ENCODE measurements at places on chromosomes 7 and 10. TPM values are rescaled to one million over a fixed set of nuclear protein-coding genes. Genes with fewer than 3 reads are reported as not detected.

DNA sequence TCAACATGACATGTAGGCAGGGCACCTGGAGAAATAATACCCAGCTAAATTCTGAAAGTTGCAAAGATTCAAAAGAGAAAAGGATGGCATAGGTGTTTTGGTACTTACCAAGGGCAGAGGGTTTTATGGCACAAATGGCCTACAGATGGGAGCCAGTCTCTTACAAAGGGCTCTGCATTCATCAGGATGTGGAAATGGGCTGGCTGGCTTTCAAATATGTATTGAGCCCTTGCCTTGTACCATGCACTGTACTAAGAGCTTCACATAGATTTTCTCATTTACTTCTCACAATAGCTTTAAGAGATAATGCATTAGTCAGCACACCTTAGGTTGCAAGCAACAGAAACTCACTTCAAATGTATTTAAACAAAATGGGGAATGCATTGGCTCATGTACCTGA is 327.1 kb downstream of the BICC1 start:
- no peak for DNase-seq
- no peak overlapping the region for H3K4me3 ChIP-seq
- no peaks in the 10 kb centered on the region for H3K36me3 ChIP-seq
- no peaks in the 10 kb centered on the region for H3K4me1 ChIP-seq

- DNase-seq, result no peak
- no peaks in the 10 kb centered on the region for H3K27me3 ChIP-seq
- H3K36me3 ChIP-seq, result no peaks in the 10 kb centered on the region
- H3K4me1 ChIP-seq, result no peaks in the 10 kb centered on the region
Observed at GRCh38 chr7:89618274-89618673, 536.0 kb upstream of the STEAP1 start.

DNA sequence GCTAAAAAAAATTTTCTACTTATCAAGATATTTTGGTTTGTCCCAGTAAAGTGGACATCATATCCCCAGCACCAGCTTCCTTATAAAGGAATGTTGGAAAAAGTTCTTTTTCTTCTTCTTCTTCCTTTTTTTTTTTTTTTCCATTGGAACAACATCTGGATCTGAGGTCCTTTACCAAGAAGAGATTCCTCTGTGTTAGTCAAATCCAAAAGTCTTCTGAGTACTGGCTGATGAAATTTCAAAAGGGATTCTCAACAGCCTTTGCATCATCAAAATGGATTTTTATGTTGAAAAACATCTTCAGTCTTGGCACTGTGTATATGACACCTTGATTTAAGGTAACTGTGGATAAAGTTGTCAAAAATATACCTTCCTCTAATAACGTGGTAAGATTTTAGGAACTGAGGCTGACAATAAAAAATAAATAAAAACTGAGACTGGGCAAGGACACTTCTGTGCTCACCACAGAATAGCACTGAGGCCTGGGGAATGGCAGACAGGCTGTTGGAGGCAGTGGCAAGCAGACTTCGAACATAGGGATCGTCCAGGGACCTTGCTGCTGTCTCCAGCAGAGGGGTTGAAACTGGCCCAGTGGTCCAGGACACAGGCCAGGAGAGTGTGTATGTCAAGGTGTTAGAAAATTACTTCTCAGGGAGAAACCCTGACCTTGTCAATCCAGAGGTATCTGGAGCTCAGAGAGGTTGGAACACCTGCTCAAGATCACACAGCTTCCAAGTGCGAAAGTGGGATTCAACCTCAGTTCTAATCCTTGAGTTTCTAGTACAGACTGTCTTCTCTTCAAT is 130.4 kb downstream of the PTPN20 start:
- DNase-seq, result no peak
- H3K27me3 ChIP-seq, result no peaks in the 10 kb centered on the region
- H3K27ac ChIP-seq, result no peak overlapping the region
- no peak overlapping the region for H3K4me3 ChIP-seq

- no peaks in the 10 kb centered on the region for H3K27me3 ChIP-seq
- no peaks in the 10 kb centered on the region for H3K36me3 ChIP-seq
- H3K4me3 ChIP-seq, result no peak overlapping the region
- no peak for DNase-seq
Observed at GRCh38 chr10:93672022-93672678, 30.2 kb downstream of the FRA10AC1 start.

- H3K27me3 ChIP-seq, result no peaks in the 10 kb centered on the region
- no peak overlapping the region for H3K4me3 ChIP-seq
- no peaks in the 10 kb centered on the region for H3K36me3 ChIP-seq
- peaks cover 5% of the 10 kb centered on the region for H3K4me1 ChIP-seq
- no peak for DNase-seq
- no peak overlapping the region for H3K27ac ChIP-seq
Observed at GRCh38 chr7:8208816-8209215, 53.2 kb downstream of the ICA1 start.

DNA sequence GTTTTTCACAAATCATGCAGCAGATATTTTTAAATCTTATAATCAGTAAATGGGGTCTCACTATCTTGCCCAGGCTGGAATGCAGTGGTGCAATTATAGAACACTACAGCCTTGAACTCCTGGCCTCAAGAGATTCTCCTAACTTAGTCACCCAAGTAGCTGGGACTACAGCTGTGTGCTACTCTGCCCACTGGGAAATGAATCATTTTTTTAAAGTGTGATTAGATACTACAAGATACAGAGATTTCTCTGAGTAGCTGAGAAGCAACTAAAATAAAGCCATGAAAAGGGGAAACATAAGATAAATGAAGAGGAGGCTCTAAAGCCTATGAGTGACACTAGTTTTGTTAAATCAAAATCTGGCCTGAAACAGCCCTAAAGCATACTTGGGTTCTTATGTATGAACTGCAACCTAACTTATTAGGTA is 119.7 kb downstream of the JMJD1C start:
- DNase-seq, result no peak
- no peaks in the 10 kb centered on the region for H3K36me3 ChIP-seq
- no peak overlapping the region for H3K4me3 ChIP-seq
- H3K4me1 ChIP-seq, result no peaks in the 10 kb centered on the region
- no peaks in the 10 kb centered on the region for H3K27me3 ChIP-seq
- H3K27ac ChIP-seq, result no peak overlapping the region

DNA sequence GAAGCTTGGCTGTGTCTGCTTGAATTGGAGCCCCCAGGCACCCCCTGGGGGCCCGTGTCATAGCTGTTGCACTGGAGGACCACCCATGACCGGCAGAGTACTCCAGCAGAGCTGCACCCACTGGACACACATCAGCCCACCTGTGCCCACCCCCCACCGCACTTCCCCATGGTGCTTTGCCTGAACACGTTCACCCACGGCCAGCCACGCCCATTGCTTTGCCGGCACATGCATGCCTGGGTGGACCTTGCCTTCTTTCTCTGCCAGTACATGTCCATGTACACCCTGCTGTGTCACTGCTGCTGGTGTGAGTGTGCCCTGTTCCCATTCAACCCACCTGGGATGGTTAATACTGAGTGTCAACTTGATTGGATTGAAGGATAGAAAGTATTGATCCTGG is 88.7 kb downstream of the SAMD9 start:
- DNase-seq, result no peak
- no peak overlapping the region for H3K27ac ChIP-seq
- H3K4me1 ChIP-seq, result no peaks in the 10 kb centered on the region
- H3K36me3 ChIP-seq, result no peaks in the 10 kb centered on the region
- no peak overlapping the region for H3K4me3 ChIP-seq

DNA sequence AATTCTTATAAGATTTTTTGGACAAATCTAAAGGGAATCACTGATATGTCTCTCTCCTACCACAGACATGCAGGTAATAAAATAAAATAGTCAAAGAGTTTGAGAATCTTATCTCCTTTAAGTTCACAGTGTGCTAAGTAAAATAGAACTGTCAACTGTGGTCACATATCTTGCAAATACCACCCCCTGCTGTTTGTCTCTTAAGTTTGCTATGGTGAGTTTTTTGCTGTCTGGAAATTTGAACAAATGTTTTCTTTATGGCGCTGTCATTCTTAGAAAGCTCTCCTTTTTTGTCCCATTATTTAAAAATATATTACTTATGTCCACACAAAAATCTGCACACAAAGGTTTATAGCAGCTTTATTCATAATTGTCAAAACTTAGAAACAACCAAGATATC is 19.6 kb downstream of the GIMAP5 start:
- no peaks in the 10 kb centered on the region for H3K36me3 ChIP-seq
- no peak overlapping the region for H3K4me3 ChIP-seq
- no peak overlapping the region for H3K27ac ChIP-seq
- no peak for DNase-seq
- no peaks in the 10 kb centered on the region for H3K4me1 ChIP-seq
- peaks cover 3% of the 10 kb centered on the region for H3K27me3 ChIP-seq

- no peak overlapping the region for H3K4me3 ChIP-seq
- no peaks in the 10 kb centered on the region for H3K36me3 ChIP-seq
- peak; percentile 49 for DNase-seq
Observed at GRCh38 chr10:98045785-98046389, 15.5 kb upstream of the CRTAC1 start.

- H3K36me3 ChIP-seq, result no peaks in the 10 kb centered on the region
- no peaks in the 10 kb centered on the region for H3K4me1 ChIP-seq
- H3K27ac ChIP-seq, result no peak overlapping the region
- no peak for DNase-seq
- no peak overlapping the region for H3K4me3 ChIP-seq
- H3K27me3 ChIP-seq, result no peaks in the 10 kb centered on the region
Observed at GRCh38 chr7:103551016-103551415, 105.0 kb upstream of the SLC26A5 start.

- H3K4me3 ChIP-seq, result peak overlapping the region; percentile 62
- H3K27me3 ChIP-seq, result no peaks in the 10 kb centered on the region
- peaks cover 11% of the 10 kb centered on the region for H3K36me3 ChIP-seq
Observed at GRCh38 chr10:119030421-119031250, 1.1 kb downstream of the NANOS1 start.

DNA sequence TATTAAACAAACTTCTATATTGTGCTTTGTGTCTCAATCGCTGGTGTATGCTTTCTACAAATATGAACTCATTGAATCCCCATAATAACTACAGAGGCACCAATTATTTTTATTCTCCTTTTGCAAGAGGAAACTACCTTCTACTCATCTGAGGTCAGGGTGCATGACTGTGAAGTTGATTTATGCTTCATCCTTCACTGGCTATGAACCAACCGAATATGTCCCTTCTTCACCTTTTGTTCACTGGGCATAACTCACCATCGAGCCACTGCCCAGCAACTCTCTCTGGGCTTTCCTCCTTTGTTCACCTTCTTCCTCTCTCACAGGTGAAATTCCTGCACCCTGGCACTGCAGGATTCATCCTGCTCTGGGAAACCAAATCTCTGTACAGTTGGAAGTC is 61.3 kb upstream of the PFKP start:
- no peaks in the 10 kb centered on the region for H3K36me3 ChIP-seq
- no peak overlapping the region for H3K27ac ChIP-seq
- DNase-seq, result no peak

DNA sequence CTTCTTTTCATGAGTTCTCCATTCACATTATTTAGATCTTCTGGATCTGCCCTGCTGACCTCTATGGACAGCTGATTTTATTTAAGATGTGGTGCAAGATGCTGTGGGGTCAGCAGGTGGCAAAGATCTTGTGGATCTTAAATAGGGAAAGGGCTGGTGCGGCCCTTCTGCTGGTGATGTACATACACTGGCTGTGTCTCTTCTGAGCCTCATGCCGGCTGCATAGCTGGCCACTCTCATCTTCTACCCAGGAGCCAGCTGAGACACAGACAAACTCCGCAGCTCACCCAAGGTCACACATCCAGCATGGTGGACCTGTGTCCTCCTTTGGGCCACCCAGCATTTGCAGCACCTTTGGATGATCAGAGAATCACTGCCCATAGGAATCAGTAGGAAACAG is 9.7 kb downstream of the RBP3 start:
- H3K4me1 ChIP-seq, result no peaks in the 10 kb centered on the region
- H3K4me3 ChIP-seq, result no peak overlapping the region
- no peak for DNase-seq
- no peaks in the 10 kb centered on the region for H3K36me3 ChIP-seq
- no peaks in the 10 kb centered on the region for H3K27me3 ChIP-seq

DNA sequence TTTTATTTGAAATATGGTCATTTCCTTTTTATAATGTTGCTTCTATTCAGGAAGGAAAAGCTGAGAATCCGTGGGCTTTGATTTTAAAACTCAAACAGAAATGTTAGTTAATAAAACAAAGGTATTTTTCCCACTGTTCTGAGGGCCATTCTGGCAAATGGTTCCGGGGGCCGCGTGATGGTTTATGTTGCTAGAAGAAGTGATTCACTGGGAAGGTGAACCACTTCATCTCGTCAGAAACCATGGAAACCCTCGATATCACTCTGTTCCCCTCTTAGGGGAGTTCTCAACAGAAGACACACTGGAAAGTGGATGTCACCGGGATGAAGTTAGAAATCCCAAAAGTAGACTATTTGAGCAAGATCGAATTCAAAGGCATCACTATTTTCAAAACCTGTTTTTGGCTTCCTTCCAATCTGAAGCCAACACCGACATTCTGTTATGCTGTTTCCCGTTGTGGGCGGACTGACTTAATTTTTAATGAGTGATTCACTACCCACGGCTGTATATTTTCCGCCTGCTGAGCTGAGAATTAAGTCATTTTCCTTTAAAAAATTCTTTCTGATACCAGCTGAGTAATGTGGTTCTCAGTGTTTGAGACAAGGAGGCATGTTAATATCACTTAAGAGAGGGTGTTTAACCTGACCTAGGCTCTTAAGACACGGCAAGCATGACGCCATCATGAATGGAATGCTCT is 84.1 kb downstream of the PTPRE start:
- no peak overlapping the region for H3K4me3 ChIP-seq
- H3K27ac ChIP-seq, result no peak overlapping the region
- H3K27me3 ChIP-seq, result no peaks in the 10 kb centered on the region
- H3K36me3 ChIP-seq, result no peaks in the 10 kb centered on the region
- no peaks in the 10 kb centered on the region for H3K4me1 ChIP-seq

- H3K4me3 ChIP-seq, result no peak overlapping the region
- no peak for DNase-seq
- H3K27me3 ChIP-seq, result no peaks in the 10 kb centered on the region
- no peaks in the 10 kb centered on the region for H3K4me1 ChIP-seq
Observed at GRCh38 chr7:70355198-70356020, 757.1 kb downstream of the AUTS2 start.

- no peaks in the 10 kb centered on the region for H3K4me1 ChIP-seq
- no peaks in the 10 kb centered on the region for H3K36me3 ChIP-seq
- no peak overlapping the region for H3K27ac ChIP-seq
- no peak overlapping the region for H3K4me3 ChIP-seq
- DNase-seq, result no peak
Observed at GRCh38 chr10:129442866-129443265, 24.2 kb upstream of the MGMT start.

GRCh38 chr7:124041439-124041838 is 8.6 kb upstream of the TMEM229A start:
- no peaks in the 10 kb centered on the region for H3K27me3 ChIP-seq
- H3K36me3 ChIP-seq, result no peaks in the 10 kb centered on the region
- H3K4me1 ChIP-seq, result no peaks in the 10 kb centered on the region
- no peak overlapping the region for H3K27ac ChIP-seq
- no peak for DNase-seq
- no peak overlapping the region for H3K4me3 ChIP-seq

- no peaks in the 10 kb centered on the region for H3K36me3 ChIP-seq
- no peak overlapping the region for H3K4me3 ChIP-seq
- DNase-seq, result no peak
- peaks cover 4% of the 10 kb centered on the region for H3K27me3 ChIP-seq
- peaks cover 6% of the 10 kb centered on the region for H3K4me1 ChIP-seq
Observed at GRCh38 chr10:122285506-122286444, 14.7 kb downstream of the BTBD16 start.

Gene UNCX
- total RNA-seq, result not detected

Gene PTPRN2
- 4.5 TPM for total RNA-seq

Gene UTF1
- 21.7 TPM for total RNA-seq

Gene PNLIPRP1
- total RNA-seq, result not detected

Gene AMPH
- total RNA-seq, result 12.1 TPM

Gene MEIG1
- not detected for total RNA-seq

Gene AS3MT
- 10.4 TPM for total RNA-seq

Gene CTNNA3
- 1.5 TPM for total RNA-seq

Gene ELN
- 5.6 TPM for total RNA-seq

Gene DYNC1I1
- total RNA-seq, result 0.58 TPM

Gene FOXK1
- total RNA-seq, result 8.5 TPM

Data from H1 (cell line).